Naive thymus-derived CD8-positive, alpha-beta T cell (primary cell): ENCODE measurements at places on chromosomes 16 and 17. TPM values are rescaled to one million over a fixed set of nuclear protein-coding genes. Genes with fewer than 3 reads are reported as not detected.

DNA sequence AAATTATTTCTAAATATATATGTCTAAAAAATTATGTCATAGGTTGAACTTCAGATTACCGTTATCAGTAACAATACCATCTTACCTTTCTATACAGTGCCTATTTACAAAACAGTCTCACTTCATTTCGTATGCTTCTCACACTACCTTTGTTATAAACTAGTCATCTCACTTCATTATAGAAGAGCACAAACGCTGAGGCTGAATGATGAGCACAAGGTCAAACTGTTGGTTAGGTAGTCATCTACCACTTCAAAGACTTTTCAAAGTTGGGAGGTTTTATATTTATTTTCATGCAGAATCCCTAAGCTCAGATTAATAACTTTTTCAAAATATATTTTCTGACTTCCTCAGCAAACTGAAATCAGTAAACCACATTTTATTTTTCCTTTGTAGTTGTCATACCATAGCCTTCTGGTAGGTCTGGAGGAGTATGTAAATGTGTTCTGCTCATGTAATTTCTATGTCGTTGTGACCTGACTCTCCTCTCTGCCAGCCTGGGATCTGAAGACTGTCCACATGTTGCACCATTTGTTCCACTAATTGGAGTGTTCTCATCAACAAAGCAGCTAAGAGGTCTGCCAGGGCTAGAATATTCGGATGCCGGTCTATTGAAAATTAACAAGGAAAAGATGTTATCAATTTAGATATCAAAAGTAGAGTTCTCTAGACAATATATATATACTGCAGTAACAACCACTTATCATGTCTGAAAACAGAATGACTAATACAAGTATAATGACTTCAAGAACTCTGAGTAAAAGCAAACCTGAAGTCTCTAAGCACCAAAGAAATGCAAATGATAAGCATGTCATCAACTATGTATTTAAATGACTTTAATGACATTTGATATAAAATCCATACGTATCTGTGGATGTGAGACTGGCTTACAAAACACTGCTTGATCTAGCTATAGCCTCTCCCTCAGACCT lies 73.9 kb downstream of the CEP95 start:
- DNase-seq: no peak

- DNase-seq: no peak
Measured at GRCh38 chr16:14150796-14151195, 79.7 kb downstream of the MRTFB start.

GRCh38 chr16:19522760-19523159 lies 862 bp upstream of the GDE1 start:
- DNase-seq: no peak

DNA sequence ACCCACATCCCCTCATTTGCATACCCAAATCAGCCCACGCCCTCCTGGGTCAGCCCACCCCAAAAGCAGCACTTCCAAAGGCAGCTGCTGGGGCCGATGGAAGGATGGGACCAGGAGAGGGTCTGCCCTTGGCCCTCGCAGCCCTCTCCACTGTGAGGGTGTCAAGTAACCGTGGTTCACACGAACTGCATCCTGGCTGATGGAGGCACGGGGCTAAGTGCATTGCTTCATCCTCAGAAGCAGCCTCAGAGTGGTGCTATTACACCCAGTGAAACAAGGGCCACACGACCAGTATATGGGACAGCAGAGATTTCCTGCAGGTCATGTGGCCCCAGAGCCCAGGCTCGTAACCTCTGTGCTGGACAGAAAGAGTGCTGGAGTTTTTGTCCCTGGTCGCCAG lies 13.2 kb upstream of the ATP2A3 start:
- DNase-seq: no peak

- DNase-seq: no peak
Measured at GRCh38 chr16:49875806-49876715, 20.1 kb upstream of the ZNF423 start.

DNA sequence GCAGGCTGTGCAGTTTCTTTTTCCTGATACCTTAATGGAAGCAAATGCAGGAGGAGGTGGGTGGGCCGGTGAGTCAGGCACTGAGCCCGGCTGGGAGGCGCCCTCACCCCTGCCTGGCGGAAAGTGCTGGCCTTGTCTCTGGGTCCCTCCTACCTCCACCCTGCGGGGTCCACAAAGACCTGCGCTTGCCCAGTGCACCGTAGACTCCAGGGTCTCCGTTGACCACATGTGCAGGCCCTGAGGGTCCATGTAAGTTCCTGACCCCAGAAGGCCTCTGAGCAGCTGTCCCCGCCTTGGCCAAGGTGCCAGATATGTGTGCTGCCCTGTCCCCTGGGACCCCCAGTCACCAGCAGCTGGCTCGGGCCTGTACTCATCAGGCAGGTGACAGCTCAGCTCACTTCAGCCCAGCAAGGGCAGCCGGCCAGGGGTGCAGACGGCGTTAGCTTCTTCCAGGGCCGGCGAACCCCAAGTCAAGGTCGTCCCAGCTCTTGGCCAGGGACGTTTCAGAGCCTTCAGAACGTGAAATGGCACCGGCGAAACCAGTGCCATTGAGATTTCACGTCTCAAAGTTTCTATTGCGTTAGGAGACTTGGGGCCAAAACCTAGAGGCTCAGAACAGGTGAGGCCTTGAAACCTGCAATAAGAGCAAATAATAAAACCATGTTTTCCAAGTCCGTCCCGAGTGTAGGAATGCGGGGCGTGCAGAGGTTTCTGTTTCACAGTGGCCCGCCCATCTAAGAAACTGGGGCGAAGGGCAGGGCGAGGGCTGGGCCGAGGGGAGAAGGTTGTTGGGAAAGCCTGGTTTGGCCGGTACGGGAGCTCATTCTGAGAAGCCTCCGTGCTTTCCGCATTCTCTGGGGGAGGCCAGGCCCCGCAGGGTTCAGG lies 12.1 kb downstream of the METRNL start:
- no peak for DNase-seq

DNA sequence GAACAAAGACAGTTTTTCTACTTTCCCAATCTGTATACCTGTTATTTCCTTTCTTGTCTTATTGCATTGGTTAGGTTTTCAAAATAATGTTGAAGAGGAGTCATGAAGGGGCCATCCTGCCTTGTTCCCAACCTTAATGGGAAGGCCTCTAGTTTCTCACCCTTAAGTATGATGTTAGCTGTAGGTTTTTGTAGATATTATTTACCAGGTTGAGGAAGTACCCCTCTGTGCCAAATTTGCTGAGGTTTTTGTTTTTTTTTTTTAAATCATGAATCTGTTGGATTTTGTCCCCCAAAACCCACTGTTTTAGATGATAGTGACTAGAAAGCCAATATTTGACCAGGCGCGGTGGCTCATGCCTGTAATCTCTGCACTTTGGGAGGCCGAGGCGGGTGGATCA lies 36.4 kb downstream of the VMP1 start:
- no peak for DNase-seq

GRCh38 chr16:28569021-28569420 lies 15.3 kb downstream of the SGF29 start:
- DNase-seq: no peak

DNA sequence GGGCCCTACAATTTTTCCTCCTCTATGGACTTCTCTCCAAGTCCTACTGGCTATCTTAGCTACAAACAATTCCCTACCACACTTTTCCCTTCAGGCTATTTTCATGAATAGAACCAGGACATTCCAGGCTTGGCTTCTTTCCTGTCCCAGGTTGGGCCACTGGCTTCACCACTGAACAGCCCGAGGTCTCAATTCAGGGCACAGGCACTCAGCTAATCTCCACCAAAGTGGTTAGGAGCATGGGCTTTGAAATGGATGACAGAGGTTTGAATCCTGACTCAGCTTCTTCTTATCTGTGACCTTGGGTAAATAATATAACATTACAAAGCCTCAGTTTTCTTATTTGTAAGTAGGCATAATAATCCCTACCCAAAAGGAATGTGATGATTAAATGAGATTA lies 50.9 kb upstream of the ZNF629 start:
- DNase-seq: no peak

- no peak for DNase-seq
Measured at GRCh38 chr16:21937336-21937829, 15.8 kb upstream of the UQCRC2 start.

DNA sequence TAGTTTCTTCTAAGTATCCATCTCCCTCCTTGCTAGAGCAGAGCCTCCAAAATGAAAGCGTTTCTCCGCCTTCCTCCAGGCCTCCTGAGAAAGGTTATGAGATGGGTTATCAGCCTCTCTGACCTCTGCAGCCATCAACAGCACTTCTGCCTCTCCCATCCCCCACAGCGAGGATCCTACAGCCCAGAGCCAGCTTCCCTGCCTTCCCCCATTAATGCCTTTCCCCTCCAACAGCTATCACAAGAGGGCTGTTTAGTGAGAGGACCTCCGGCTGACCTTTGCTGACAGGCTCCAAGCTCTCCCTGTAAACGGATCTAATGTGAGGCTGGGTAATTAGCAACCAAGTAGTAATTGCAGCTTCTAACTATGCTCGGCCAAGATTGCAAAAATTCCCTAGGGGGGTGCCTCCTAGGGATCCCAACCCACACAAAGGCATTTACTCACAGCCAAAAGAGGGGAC lies 55.8 kb downstream of the ZFHX3 start:
- DNase-seq: no peak

DNA sequence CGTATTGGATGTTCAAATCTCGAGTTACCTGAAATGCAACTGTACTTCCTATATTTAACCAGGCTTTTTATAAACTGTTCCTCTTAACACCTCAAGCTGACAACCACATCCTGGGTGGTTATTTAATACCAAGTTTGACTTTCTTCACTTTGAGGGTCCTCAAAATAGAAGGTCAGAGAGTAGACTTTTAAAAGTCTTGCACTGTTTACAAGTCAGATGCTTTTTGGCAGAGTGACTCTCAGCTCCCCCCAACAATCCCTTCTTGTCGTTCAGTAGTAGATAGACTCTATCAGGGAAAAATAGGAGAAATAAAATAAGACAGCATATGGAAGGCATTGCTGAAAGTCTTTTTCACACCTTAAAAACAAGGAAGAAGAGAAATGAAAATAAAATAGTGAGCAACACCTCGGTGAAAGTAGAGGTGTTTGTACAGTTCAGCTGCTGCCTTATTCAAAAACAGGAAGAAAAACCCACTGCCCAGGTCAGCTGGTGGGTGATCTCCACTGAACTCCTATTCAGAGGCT lies 650.4 kb downstream of the WWOX start:
- no peak for DNase-seq

SMARCD2 gene
- 105 TPM for total RNA-seq

DNA sequence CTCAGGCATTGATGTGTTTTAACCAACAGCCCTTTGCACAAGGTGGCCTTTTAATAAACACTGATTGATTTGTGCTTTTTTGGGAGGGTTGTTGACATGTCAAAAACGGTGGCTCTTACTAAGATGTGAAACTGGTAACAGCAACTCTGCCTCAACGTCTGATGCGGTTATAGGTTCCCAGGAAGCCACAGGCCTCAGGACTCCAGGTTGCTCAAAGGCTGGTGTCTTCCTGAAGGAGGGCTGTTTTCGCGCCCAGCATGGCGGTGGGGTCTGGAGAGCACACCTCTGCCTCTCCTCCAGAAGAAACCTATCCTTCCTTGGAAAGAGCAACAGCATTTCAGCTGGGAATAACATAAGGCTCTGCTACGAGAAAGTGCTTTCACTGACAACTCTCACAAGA lies 187.5 kb downstream of the IRF8 start:
- DNase-seq: no peak

- no peak for DNase-seq
Measured at GRCh38 chr17:42548993-42549755, 3.5 kb upstream of the HSD17B1 start.

DNA sequence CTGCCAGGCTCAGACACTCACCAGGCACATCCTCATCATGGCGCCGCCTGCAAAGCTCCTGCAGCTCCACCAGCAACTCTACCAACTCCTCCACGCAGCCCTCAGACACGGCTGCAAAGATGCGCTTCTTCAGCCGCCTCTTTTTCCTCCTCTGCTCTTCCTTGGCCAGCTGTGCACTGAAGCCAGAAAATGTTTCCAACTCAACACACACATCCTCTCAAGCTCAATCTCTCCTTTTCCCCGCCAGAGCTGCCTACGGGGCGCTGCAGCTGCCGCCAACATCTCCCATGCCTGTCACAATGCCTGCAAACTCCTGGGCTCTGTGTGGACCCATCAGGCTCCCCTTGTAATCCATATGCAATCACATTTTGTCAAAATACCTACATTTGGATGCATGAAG lies 14.2 kb downstream of the TRPV3 start:
- DNase-seq: no peak

DNA sequence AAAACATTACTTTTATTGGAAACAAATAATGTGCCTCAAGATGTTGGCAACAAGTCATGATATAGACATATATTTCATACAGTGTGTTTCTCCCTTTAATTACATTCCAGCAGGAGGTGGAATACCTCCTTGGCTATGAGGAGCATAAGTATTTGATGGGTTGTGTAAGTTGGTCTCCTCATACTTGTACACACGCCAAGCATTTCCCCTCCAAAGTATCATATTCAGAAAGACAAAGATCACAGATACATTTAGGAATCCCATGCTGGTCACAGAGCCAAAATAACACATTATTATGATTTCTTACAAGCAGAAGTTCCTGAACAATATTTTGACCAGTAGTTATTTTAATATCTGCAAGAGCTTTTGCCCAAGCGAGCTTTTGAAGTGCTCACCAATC lies 57.8 kb downstream of the WSB1 start:
- no peak for DNase-seq

CNP gene
- total RNA-seq: 34.1 TPM

PRM3 gene
- not detected for total RNA-seq

SCPEP1 gene
- 32.7 TPM for total RNA-seq

- DNase-seq: peak; percentile 47
Measured at GRCh38 chr17:75633486-75634375, 497 bp downstream of the SMIM5 start.

- no peak for DNase-seq
Measured at GRCh38 chr17:753418-753817, 1.4 kb upstream of the GEMIN4 start.

- no peak for DNase-seq
Measured at GRCh38 chr17:50466371-50467113, 2.1 kb downstream of the CHAD start.

DNA sequence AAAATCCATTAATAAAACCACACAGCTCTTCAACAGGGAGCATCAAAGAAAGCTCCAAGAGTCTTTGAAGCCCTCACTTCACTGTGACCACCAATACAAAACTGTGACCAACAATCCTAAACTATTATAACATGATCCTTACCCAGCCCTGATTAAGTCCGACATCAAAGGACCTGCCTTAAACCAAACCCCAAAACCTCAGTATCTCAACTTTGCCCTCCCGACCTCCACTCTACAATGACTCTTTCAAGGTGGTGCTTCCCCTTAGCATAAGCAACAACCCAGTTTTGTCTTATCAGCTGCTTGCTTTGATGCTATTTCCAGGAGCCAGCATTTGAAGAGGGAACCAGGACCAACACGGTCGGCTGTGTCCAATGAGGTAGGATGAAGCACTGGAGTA lies 8.5 kb upstream of the PRSS22 start:
- DNase-seq: no peak

SLC12A3 gene
- total RNA-seq: not detected
